B cell (primary cell): ENCODE measurements at places on chromosomes 6 and 20. TPM values are rescaled to one million over a fixed set of nuclear protein-coding genes. Genes with fewer than 3 reads are reported as not detected.
A peak's percentile ranks its signal among the peaks of the same experiment; 100 is the strongest.

- DNase-seq, result peak; percentile 86
These were observed 20.4 kb downstream of the WFDC3 start for GRCh38 chr20:45771182-45771759.

DNA sequence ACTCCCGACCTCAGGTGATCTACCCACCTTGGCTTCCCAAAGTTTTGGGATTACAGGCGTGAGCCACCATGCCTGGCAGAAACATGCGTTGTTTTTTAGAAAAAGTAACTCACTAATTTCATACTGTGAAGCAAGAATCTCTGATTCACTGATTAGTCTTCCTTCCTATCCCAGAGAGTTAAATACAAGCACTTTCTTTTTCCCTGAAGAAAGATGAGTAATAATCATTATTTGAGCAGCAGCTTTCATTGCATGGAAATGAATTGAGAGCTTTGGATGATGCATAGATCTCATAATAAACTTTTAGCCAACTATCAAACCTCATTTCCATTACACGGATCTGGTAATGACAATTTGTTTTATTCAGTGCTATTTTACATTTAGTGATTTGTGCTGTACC lies 892.5 kb upstream of the EYS start:
- no peak for DNase-seq

DNA sequence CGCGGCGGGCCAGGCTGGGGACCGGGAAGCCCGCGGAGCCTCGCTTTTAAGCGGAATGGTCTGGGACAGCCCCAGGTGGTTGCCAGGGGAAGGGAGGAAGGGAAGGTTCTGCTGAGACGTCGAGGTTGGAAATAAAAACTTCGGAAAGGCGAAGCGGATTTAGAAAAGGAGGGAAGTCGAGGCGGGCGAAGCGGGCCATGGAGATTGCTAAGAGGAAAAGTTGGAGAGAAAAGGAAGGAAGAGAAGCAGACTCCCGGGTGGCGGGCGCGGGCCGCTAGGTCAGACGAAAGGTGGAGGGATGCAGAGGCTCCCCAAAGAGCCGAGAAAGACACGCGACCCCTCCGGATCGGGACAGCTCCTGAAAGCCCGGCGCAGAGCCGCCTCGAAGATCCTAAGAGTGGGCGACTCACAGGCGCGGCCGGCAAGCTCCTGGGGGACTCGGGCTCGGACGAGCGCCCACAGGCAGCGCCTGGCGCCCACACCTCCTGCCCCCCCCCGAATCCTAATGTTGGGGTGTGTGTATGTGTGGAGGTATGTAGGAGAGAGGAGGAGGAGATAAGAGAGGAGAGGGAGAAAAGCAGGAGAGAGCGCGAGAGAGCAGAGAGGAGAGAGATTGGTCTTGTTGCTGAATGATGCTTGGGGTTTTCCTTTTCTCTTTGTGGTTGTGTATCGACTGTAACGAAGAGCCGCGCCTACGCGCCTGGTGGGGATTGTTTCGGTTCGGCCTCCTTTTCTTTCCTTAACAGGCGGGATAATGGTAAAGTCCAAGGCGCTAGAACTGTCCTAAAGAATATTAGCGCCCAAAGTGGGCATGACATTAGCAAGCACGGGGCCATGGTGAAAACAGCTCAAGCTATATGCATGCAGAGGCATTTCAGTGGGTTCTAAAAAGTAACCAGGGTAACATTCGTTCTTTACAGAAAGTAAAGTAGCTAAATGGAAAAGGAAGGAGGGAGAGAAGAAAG lies 1.5 kb downstream of the TFAP2B start:
- DNase-seq, result no peak

DNA sequence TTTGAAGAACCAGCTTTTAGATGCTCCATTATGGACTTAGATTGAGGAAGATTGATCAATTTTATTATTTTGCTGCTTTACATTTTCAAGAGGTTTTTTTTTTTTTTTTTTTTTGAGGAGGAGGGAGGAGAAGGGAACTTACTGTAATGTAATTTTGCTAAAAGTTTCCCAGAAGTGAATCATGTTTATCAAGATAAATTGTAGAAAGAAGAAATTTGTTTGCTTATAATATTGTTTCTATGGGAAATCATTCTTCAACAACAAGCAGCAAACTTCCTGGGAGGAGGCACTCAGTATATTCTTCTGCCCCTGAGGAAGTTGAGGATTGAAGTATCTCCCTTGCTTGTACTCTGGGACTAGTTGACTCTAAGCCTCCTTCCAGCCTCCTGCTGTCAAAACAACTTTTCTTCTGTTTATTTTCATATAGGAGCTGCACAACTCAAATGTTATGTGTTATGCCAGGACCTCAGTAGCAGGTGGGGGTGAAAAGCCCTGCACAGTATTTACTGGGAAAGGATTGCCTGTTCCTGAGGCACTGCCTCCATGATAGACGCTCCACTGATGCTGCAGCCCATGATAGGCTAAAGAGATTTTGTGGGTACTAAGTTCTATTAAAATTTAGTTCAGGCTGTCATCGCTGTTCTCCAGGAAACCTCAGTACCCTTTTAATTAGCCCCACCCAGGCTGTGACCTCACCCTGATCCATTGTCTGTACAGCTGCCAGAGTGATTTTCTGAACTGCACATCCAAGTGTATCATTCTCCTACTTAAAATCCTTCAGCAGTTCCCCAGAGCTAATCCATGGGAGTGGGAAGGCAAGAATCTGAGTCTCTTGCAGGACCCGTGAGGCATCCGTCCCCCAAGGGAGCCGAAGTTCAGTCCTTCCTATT lies 51.9 kb downstream of the CARMIL1 start:
- DNase-seq, result no peak

- no peak for DNase-seq
These were observed 778 bp upstream of the LIN28B start for GRCh38 chr6:104955927-104956730.

DNA sequence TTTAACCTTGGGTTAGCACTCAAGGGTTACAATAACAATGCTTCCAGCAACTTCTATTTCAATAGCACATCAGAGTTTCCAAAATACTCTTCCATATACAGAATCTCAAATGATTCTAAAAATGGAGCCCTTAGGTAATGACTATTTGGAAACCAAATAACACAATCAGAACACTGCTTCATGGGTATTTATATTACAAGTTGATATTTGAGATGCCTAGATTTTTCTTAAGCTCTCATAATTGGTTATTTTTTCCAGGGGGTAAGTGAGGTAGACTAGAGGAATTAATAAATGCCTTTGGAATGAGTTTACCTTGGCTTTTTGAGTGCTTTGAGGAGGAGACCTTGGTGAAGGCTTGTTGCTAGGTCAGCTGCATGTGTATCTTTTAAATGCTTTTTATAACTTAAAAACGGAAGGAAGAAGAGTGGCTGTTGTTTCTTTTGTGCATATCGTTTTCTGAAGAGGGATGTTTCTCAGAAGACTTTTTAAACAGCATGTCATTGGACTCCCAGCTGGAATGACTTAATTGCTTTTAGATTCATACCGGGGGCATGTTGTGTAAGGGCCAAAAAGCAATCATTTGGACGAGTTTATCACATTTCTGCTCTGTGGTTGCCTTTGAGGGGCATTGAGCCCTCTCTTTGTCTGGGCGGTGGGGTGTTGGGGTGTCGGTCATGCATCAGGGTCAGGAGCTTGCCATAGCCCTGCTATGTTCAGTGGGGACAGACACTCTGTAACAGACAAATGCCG lies 186.0 kb downstream of the DTNBP1 start:
- no peak for DNase-seq

- DNase-seq, result peak; percentile 28
These were observed 69.6 kb downstream of the TBXT start for GRCh38 chr6:166097914-166098522.

DNA sequence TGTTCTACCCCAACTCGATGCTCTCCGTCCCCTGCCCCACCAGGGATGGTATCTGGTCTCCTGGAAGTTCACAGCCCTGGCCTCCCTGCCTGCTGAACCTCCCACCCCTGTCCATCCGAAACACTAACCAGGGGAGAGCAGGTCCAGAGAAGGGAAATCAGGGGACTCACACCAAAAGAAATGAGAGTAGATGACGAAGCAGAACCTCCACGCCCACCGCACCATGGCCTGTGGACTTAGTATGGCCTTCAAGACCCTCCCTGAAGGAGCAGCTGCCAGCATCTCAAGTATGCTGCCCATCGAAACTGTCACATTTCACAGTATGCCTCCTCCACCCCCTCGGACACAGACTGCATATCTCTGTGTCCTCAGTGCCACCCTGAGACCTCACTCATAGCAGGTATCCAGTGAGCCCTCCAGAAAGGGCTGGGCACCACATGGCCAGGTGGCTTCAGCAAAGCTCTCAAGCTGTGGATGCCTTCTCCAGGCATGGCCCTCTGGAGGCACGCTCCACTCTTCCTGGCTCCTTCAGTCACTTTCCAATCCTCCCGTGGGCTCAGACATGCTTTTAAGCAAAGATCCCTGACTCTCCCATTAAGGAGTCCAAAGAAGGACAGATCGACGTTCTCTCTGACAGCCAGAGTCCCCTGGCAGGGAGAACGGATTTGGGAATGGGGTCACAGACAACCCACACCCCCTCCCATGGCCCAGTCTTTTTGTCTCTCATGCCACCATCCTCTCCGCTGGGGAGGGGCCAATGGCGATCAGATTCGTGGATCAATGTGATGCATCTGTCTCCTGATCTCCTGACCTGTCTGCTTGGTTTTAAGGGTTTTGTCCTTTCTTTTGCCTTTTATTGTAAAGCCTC lies 158.4 kb downstream of the ANKRD60 start:
- no peak for DNase-seq

DNA sequence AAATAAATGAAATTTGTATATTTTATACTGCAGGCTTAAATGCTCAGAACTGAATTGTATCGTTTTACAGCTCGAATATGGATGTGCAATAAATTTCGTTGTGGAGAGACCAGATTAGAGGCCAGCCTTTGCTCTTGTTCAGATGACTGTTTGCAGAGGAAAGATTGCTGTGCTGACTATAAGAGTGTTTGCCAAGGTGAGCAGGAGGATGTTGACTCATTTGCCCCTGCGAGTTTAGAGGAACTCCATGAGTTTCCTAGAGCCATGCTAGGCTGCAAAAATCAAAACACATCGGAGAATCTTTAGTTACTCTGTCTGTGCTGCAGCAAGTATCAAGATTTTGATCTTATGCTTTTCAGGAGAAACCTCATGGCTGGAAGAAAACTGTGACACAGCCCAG lies 15.4 kb downstream of the ENPP3 start:
- no peak for DNase-seq

The OPRL1 gene
- total RNA-seq, result 6.2 and 7.3 TPM in 2 replicates

The NELFE gene
- total RNA-seq, result 48.6 and 53.7 TPM in 2 replicates

The FAM217A gene
- not detected in 2 replicates for total RNA-seq

The CDSN gene
- not detected in 2 replicates for total RNA-seq

The DZANK1 gene
- 5.6 TPM in 2 replicates for total RNA-seq

The EYA2 gene
- 1.1 and 1.8 TPM in 2 replicates for total RNA-seq
